ENCODE measurements at places on chromosomes 5 and 9.

GRCh38 chr5:102778478-102778877 is 23.4 kb downstream of the PAM start:
- DNase-seq, result no peak

DNA sequence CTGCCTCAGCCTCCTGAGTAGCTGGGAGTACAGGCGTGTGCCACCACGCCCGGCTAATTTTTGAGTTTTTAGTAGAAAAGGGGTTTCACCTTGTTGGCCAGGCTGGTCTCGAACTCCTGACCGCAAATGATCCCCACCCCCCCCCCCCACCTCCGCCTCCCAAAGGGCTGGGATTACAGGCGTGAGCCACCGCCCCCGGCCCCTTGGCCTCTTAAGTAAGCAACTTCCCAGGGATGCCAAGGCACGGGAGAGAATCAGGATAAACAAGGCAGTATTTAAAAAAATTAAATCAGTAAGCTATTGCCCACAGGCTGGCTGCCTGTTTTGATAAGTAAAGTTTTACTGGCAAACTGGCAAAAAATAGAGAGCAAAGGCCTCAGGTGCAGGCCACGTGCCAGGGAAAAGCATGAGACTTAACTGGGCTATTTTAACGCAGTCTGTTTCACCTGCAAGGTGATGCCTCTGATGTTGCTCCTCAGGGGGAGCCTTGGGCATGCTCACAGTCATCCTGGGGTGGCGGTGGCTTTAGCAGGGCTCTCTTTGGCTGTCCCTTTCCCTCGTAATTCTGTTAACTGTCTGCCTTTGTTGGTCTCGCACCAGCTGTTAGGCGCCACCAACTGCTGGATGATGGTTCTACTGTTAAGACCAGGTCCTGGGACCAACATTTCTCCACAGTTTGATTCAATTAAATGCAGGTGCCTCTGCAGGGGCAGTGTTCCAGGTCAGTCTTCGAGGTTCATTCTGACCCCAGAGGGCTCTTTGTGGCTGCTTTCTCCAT is 19.4 kb upstream of the RNF130 start:
- DNase-seq, result no peak

DNA sequence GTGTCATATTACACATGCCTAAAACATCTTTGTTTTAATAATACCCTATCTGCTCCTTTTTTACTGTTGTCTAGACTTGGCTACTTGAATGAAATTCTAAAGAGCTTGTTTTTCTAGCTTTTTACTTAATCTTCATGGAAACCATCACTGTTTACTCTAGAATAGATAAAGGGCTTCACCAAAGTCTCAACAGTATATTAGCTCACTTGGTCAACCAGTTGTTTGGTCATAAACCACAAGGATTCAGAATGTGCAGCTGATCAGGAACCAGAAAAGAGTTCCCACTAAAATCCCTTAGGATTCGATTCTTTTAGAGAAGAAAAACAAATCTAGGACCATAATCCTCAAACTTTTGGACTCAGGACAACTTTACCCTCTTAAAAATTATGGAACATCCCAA is 38.0 kb downstream of the CDO1 start:
- DNase-seq, result no peak

DNA sequence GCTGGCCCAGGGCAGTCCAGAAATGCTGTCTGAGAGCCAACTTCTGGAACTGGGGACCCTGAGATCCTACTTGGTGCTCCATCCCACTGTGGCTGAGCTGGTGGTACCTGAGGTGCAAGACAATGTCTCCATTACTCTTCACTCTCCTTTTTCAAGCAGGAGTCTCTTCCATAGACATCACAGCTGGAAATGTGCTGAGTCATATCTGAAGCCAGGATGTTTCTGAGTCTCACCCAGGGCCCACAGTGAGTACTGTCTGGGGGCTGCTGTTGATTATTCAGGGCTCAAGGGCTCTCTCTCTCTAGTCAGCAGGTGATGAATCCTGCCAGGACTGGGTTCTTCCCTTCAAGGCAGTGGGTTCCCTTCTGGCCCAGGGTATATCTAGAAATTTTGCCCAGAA is 145.2 kb upstream of the TAS2R1 start:
- no peak for DNase-seq

- no peak for DNase-seq
Measured at GRCh38 chr5:142500227-142500905, 175.5 kb upstream of the SPRY4 start.

GRCh38 chr5:154274828-154275185 is 84.3 kb downstream of the GALNT10 start:
- no peak for DNase-seq

- DNase-seq, result no peak
Measured at GRCh38 chr5:158798140-158798539, 301.6 kb downstream of the EBF1 start.

DNA sequence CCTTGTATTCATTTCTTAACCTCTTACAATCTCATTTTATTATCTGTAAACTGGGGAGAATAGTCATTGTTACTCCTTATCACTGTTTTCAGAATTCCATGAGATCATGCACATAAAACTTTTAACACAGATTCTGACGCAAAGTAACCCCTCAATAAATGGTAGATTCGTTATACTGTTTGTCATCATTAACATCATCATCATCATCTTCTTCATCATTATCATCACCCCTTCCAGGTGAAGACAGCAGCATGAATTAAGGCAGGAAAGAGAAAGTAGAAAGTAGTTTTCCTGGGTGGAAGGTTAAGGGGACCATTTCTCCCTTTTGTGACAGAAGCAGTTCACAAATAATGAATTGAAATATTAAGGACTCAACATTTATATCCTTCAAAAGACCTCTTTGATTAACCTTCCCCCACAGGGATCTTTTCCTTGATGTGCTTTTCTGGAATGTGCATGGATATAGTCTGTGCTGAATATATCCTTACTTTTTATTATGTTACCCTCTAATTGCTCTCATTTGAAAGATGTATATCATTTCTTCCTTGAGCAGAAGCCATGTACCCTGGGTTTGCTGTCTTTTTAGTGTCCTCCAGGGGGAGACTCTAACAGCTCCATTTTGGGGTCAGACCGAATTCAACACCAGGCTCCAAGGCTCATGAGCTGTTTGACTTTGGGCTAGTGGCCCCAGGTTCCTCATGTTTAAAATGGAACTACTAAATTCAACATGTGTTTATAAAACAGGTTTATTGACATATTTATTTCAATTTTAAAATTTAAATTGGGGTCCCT is 1029.9 kb upstream of the WWC1 start:
- no peak for DNase-seq

DNA sequence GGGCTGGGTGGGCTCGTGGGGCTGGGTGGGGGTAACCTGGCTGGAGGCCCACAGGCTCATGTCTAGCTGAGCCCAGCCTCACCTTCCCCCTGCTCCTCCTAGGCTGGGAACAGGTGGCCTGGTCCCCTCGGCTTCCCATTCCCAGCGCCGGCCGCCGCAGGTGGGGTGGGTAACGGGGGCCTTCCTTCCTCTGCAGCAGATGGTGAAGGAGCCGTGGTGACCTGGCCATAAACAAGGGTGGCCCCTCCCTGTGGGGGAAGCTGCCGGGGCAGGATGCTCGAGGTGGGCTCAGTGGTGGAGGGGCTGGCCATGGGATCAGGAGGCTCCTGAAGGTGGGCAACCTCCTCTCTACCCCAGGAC is 41.0 kb upstream of the EGFL7 start:
- no peak for DNase-seq

DNA sequence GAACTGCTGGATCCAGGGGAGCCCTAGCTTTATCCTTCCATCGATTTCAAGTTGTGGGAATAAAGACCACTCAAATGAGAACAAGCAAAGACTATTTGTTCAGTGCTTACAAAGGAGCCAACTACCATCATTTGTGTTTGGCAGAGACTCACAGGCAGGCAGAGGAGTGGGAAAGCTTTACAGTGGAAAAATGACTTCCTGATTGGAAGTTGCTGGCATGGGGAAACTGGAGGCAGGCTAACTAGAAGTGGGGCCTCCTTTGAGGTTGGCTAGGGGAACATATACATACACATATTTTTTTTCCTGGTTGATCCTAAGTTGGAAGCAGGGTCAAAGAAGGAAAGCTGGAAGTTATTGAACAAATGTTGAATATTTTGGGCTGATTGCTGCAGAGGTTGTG is 121.7 kb downstream of the ACTBL2 start:
- no peak for DNase-seq

DNA sequence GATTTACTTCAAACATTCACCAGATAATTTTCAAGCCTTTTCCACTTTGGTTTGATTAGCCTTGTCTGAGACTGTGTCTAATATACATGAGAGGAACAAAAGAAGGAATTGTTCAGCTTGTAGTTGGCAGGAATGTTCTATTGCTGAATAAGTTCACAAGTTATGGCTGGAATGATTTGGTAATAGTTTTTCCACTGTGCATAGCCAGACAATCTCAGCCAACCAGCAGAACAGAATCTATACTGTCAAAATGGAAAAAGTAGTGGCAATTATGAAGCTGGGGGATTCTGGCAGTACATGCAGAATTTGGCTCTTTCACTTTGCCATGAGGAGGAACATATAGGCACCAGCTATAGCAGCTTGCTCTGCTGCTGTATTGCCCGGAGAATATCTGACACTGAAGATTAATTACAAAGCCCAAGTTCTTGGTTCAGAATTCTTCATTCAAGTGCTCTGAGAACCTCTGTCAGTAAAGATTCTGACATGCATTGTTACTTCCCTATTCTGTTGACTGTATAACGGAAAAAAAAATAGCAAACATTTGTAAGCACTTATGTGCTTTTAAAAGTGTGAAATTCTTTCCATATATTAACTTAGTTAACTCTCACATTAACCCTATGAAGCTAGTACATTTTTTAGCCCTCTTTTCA is 150.6 kb downstream of the PRR16 start:
- no peak for DNase-seq

DNA sequence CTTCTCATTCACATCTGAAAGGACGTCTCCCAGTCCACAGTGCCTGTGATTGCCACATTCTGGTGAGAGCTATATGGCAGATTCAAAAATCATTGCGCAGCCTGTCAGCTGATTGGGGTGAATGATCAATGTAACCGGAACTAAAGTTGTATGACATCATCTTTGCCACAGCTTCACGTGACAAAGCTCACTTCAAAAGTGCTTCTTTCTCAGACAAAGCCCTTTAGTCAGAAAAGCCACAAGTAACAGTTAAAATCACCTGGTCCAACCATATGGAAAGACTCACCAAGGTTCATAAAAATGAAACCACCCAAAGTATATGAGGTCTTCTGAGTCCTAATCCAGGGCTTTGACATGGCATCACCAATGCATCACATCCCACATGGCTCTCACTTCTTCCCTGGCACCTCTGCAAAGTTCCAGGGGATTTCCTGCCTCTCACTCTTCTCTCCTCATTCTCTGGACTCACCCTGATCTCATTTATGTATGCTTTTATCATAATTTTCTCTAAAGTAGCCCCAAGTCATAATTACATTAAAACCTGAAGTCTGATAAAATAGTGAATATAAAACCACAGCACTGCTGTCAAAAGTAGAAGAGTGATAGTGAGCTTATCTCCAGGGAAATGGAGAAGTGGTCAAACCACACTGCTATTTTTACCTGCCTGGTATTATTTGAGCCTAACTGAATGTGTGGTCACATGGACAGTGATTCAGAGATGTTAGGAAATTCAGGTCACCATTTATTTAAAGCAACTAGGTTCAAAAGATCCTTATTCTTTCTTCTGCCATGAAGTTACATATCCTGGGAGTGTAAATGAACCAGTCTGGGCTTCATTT is 193.1 kb upstream of the PTGER4 start:
- DNase-seq, result no peak

DNA sequence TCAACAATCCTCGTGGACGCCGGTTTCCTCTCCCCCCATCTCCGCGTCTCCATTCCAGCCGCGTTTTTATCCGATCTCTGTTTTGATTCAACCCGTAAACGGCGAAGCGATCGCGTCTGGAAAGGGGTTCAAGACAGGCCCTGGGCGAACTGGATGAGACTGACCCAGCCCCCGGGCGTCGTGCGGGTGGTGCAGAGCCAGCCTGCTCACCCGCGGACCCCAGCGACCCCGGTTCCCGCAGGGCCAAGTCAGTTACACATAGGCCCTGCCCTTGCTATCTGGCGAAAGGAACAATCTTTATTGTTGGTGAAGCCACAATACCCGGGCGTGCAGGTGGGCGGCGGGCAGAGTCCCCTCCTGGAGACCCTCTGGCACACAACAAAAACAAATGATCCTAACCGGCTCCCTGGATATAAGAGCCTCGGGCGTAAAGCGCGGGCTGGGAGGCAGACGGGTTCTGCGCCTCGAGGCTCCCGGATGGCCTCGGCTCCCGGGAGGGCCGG is 1.8 kb downstream of the TLX3 start:
- DNase-seq, result no peak

DNA sequence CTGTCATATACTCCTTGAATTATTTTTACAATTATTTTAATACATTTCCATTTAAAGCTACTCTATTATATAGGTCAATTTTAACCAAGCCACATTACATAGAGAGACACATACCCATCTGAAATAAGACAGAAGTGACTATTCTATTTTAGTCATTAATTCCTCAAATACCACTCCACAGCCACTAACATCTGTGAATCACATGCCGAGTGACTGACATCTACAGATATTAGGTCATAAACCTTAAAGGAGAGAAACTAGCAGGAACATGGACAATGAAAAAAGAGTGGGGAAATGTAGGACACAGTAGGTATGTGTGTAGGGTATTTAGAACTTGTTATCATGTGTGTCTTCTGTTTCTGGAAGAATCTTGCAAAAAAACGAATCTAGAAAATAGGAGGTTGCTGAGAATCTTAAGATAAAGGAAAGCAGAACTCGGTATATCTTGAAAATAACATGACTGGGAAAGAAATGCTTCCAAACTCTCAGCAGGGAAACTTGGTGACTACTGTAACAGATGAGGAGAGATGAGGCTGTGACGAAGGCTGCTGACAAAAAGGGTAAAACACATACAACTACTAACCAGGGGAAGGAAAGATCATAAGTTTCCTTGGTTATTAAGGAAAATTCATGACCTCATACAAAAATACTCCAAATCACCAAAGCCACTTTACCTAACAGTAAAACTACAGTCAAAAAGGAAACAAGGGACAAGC is 84.6 kb downstream of the PLPP1 start:
- DNase-seq, result no peak

DNA sequence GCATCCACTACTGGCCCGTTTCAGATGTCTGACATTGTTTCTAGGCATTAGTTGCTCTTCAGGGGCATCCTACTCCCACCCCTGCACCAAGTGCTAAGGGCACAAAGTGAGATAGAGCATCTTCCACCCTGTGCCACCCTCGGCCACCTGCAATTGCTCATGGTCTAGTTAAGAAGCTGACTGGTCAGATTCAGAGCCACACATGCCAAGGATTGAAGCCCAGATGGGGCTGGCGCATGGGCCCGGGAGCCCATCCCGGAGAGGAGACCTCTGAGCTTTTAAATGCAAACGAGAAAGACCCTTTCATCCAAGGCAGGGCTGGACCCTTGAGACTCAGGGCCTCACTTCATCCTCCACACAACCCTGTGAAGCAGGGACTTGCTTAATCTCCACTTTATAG is 28.5 kb downstream of the HRH2 start:
- DNase-seq, result no peak

GRCh38 chr9:102135768-102136167 is 397.3 kb upstream of the GRIN3A start:
- no peak for DNase-seq

- no peak for DNase-seq
Measured at GRCh38 chr5:150535611-150536010, 27.7 kb downstream of the NDST1 start.
